Activated CD4-positive, alpha-beta T cell treated with anti-CD3 and anti-CD28 coated beads for 24 hours (primary cell): ENCODE measurements at places on chromosomes 6 and 20.

DNA sequence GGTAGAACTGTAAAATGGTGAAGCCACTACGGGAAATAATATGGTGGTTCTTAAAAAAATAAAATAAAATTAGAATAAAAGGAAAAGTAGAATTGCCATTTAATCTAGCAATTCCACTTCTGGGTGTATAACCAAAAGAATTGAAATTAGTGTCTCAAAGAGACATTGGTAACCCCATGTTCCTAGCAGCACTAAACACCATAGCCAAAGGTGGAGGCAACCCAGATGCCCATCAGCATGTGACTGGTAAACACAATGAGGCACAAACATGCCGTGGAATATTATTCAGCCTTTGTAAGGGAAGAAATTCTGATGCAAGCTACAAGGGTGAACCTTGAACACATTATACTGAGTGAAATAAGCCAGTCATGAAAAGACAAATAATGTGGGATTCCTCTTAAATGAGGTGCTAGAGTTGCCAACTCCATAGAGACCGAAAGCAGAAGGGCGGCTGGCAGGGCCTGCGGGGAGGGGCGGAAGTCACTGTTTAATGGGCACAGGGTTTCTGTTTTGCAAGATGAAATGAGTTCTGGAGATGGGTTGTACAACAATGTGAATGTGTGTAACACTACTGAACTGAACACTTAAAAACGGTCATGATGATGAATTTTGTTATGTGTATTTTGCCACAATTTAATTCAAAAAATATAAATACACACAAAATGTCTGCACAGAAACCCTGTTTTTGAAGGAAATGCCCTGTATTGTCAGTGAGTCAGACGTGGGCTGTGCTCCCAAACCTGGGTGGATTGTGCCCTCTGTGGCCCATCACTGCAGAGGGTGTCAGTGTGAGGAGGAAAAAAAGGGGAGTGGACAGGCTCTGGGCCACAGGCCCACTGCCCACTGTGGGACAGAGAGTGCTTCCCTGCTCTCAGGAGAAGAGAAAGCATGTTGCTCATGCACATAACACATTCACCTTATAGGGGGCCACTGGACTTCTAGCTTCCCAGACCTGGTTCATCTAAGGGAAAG is 49.6 kb upstream of the CD93 start:
- no peak for DNase-seq

- DNase-seq = no peak
Observed at GRCh38 chr6:69390125-69390524, 406.7 kb downstream of the LMBRD1 start.

GRCh38 chr6:14276667-14277404 is 159.3 kb downstream of the CD83 start:
- no peak for DNase-seq

- no peak for DNase-seq
Observed at GRCh38 chr20:9476174-9476573, 38.2 kb upstream of the LAMP5 start.
